ENCODE measurements at places on chromosomes 5 and 9.

- no peak for DNase-seq
Observed at GRCh38 chr5:37005252-37005651, 128.7 kb downstream of the NIPBL start.

DNA sequence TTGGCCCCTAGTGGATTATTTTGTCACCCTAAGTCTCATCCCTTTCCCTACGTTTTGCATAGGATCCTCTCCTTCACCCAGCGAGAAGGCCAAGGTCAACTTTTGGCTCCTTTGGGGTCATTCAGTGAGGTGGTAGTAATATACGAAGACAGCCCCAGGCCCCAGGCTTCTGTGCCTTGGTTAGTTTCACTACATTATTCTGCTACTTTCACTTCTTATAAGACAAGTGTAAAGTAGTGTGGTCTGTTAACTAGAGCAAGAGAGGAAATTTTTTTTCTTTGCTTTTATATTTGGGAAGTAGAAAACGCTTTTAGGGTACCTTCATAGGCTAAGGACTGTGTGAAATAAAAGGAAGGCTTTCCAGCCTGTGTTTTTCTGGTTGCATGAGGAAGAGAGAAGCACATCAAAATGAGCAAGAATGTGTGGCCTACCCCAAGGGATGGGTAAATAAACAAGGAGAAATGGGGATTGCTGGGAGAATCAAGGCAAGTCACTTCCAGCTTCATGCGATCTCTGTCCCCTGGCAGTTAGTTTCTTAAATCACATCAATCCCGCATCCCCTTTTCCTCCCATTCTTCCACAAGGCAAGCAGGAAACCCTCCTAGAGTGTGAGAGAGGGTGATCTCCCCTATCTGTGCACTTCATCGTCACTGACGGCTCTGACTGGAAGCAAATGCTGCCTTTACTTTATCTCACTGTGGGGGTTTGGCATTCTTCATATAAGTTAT is 677.0 kb upstream of the WWC1 start:
- DNase-seq: no peak

DNA sequence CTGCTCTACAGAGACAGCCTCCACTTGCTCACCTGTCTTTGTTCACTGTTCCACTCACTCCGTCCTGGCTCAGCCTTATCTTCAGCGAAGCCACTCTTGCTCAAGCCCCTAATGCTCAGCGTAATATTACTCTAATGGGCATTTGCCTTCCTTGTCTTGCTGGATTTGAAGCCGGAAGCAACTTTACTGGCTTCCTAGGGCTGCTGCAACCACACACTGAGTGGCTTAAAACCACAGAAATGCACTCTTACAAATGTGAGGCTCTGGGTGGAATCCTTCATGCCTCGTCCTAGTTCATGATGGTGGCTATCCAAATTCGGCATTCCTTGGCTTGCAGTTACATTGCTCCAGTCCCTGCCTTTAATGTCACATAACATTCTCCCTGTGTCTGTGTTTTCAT is 85.5 kb upstream of the MARCHF11 start:
- DNase-seq: no peak

- DNase-seq: no peak
Observed at GRCh38 chr5:179397516-179397915, 52.3 kb upstream of the ADAMTS2 start.

- no peak for DNase-seq
Observed at GRCh38 chr5:158701007-158701391, 398.7 kb downstream of the EBF1 start.

DNA sequence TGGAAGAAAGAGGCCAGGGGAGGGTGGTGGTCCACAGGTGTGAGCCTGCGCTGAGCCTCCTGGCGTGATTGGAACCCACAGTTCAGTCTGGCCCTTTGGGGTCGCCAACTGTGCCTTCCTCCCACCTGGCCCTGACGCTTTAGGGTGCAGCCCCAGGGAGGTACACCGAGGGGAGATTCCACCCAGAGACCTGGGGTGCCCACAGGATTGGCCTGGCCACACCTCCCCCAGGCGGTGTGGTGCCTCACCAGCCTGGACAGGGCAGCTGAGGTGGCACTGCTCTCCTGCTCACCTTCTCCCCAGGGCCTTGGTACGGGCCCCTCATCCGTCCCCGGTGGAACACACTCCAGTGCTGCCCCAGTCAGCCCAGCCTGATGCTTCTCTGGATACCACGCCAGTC is 1.0 kb upstream of the CLIC3 start:
- no peak for DNase-seq

GRCh38 chr9:117303643-117304230 is 111.1 kb downstream of the ASTN2 start:
- DNase-seq: no peak

DNA sequence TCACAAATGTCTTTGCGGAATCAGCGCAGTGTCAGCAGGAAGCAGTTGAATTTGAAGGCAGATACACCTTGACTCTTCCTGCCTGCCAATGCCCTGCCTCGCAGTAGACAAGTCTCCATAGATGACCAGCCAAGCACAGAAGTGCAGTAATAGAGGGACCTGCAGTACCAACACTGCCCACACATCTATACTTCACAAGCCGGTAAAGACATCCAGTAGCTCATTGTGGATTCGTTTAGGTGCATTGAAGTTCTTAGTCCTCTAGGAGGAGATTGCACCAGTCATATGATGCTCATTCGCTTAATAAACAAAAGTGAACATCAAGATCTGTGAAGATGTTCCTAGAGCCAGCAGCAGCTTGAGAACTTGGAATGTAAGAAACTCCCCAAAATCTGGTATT is 7.1 kb upstream of the IFNA2 start:
- DNase-seq: no peak

Data from GM04503 (cell line).